Stimulated activated CD4-positive, alpha-beta T cell treated with anti-CD3 and anti-CD28 coated beads, Interleukin-15, amount 100 ng/mL, for 1 hour (primary cell): ENCODE measurements at places on chromosomes 6 and 20.

GRCh38 chr6:35273822-35274559 lies 14.5 kb downstream of the ZNF76 start:
- no peak for DNase-seq

DNA sequence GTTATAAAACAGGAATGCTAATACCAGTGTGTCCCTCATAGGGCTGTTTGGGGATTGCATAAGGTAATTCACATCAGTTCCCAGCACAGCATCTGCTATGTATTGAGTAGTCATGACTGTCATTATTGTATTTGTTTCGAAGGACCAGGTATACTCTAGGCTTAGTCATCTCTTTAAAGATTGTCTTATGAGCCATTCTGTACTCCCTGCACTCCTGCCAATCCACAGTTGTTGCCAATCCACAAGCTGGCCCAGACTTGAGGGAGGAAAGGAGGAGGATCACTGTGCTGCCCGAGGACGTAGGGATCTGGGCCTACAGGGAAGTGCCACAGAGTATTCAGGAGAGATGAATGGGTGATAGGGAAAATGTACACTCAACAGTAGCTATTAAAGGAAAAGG lies 113.0 kb upstream of the TIAM2 start:
- no peak for DNase-seq

DNA sequence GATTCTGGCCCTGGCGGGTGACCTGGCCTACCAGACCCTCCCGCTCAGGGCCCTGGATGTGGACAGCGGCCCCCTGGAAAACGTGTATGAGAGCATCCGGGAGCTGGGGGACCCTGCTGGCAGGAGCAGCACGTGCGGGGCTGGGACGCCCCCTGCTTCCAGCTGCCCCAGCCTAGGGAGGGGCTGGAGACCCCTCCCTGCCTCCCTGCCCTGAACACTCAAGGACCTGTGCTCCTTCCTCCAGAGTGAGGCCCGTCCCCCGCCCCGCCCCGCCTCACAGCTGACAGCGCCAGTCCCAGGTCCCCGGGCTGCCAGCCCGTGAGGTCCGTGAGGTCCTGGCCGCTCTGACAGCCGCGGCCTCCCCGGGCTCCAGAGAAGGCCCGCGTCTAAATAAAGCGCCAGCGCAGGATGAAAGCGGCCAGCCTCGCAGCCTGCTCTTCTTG lies 868 bp upstream of the SLC2A4RG start:
- DNase-seq = no peak

DNA sequence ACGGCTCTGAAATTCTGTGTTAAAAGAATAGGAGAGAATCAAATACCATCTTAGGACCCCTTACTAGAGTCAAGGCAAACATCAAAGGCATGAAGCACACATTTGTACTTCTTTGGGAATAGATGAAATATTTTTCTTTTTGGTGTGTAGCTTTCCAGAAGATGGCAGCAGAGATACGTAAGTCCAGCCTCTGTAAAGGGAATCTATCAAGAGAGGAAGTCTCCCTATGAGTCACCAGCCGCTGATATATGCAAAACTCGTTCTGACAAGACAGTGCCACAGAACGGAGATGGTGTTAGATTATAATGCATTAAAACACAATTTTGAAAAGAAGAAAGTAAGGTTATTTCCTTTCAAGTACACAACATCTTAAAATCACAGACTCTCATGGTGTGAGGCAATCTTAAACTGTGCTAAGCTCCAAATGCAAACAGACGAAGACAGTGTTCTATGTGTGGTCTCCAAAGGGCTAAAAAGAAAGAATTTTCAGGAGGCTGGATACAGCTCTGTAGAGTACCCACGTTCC lies 120.0 kb upstream of the AGPAT4 start:
- DNase-seq = no peak

DNA sequence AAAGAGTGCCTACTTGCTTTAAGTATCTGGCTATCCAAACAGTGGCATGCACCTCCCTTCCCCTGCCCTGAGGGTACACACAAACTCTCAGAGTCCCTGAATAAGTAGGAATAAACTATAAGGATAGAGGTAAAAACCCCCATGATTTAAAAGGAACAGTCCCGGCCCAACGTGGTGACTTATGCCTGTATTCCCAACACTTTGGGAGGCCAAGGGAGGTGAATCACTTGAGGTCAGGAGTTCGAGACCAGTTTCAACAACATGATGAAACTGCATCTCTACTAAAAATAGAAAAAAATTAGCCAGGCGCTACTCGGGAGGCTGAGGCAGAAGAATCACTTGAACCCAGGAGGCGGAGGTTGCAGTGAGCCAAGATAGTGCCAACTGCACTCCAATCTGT lies 22.2 kb downstream of the SAMHD1 start:
- DNase-seq = no peak

GRCh38 chr20:13205425-13205824 lies 15.6 kb upstream of the ISM1 start:
- DNase-seq = no peak

DNA sequence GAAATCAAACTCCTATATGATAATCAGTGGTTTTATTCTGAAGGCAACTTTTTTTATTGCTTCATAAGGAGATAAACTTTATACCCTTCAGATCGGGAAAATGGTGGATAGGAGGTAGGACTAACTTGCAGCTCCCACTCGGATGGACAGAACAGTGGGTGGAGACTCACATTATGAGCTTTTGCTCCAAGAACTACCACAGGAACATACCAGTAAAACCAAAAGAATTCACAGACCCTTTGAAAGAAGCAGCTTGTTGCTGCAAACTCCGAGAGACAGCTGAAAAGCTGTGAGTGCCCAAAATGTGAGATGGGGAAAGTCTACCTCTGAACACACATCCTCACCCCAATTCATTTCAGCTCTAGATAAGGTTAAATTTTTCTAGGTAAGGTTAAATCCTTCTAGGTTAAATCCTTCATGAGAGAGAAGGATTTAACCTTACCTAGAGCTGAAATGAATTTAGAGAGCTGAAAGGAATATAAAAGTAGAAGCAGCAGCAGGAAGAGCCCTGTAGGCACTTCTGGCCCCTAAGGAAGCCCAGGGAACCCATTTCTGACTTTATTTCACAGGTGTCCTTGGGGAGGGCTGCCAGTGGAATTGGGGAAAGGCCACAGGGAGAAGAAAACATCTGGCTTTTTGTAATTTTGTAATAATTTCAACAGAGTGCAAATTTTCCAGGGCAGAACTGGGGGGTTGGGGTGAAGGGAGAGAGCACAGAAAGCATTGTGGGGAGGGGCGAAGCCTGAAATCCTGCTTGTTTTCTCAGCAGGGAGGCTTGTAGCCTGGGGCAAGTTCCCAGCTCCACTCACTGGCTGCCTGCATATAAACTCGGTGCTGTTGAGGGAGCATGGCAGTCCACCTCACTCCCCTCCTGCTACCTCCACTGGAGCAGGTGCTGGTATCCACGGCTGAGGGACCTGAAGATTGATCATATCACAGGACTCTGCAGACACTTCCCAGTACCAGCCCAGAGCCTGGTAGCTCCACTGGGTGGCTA lies 65.9 kb upstream of the HCRTR2 start:
- no peak for DNase-seq

DNA sequence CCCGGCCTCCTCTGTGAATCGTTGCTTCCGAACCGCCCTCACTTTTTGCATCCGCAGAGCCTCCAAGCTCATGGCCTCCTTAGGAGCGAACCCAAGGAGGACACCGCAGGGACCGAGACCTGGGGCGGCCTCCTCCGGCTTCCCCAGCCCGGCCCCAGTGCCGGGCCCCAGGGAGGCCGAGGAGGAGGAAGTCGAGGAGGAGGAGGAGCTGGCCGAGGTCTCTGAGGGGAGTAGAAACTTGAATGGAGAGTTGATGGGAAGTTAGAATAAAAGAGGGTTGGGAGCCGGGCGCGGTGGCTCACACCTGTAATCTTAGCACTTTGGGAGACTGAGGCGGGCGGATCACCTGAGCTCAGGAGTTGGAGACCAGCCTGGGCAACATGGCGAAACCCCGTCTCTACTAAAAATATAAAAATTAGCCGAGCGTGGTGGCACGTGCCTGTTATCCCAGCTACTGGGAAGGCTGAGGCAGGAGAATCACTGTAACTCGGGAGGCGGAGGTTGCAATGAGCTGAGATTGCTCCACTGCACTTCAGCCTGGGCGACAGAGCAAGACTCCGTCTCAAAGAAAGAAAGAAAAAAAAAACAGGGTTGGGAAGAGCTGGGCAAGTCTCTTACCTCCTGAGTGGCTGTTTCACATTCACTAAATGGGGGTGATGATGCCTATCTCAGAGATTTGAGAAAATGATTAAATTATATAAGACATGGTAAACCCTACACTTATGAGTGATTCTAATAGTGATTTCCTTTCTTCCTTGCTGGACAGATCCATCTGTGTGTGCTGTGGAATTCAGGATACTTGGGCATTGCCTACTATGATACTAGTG lies 805 bp downstream of the MSH5 start:
- DNase-seq = no peak

GRCh38 chr6:155247618-155248007 lies 16.2 kb upstream of the CLDN20 start:
- no peak for DNase-seq

DNA sequence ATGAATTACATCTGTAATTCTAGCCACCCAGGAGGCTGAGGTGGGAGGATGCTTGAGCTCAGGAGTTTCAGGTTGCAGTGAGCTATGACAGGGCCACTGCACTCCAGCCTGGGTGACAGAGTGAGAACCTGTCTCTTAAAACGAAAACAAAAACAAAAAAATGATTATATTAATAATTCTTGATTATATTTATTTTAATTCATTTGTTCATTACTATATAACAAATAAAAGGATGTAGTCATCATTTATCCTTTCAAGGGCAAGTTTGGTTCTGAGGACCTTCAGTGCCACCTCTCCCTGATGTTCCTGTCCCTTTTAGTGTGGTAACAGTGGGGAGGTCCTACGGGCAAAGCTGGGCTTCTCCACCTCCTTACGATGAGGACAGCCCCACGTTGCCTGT lies 167.1 kb upstream of the SCGN start:
- DNase-seq = no peak

DNA sequence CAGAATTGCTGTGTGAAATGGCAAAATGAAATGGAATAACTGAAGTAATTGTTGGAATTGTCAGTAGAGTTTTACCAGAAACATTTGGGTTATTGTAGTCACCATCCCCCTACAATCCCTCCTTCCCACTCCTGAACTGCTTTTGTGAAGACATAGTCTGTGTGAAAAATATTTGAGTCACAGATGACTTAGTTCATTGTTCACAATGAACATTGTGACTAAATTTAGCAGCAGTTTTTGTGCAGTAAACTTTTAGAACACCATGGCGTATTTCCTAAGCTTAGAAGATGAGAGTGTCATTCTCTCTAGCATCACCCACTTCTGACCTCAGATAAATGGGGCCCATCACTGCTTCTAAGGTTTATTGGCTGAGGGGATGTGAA lies 11.0 kb downstream of the OTOR start:
- DNase-seq = no peak

DNA sequence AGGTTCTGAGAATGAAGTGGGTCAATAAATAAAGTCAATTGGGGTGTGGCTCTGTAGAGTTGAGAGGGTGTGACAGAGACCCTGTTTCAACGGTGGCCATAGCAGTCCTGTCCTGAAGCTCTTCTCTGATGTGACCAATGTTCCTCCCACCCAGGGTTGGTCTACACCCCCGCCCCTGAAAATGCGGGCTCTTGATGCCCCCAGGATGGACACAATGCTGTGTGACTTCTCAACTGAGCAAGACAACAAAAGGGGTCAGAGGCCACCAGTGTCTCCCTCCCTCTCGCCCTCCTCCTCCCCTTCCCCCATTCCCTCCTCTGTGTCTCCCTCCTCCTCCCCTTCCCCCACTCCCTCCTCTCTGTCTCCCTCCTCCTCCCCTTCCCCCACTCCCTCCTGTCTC lies 41.7 kb upstream of the NXT1 start:
- no peak for DNase-seq

DNA sequence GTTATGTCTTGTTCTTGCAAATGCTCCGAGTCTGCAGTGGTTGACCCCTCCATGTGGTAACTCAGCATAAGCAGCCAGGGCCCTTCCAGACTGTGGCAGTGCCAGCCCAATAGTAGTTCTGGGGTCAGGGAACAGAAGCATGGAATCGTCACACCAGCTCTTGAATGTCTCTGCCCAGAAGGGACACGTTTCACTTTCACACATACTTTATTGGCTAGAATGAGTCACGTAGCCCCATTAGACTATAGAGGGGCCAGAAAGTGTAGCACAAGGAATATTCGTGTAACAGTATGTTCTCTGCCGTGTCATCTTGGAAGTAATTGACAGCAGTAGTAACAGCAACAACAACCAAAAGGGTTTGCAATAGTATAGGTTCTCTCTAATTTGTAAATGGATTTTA lies 254.7 kb downstream of the FARS2 start:
- no peak for DNase-seq

GRCh38 chr20:33812908-33813462 lies 1.8 kb downstream of the CHMP4B start:
- DNase-seq = no peak

DNA sequence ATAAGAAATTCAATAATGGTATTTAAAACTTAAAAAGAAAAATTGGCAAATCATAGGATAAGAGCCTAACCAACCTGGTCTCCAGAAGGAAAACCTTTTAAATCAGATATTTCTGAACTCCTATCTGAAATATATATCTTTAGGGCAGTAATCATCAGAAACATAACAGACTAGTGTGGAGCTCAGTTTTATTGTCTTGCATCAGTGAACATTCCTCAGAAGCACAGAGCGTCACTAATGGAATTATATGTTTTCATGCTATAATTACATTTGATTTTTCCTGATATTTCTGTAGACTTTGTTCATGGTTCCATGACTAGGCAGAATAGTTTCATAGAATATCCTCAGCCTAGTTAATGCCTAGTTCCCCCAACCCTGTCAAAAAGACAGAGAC lies 262.2 kb downstream of the EYA4 start:
- DNase-seq = no peak

GRCh38 chr6:156771047-156771446 lies 6.1 kb upstream of the ARID1B start:
- no peak for DNase-seq

DNA sequence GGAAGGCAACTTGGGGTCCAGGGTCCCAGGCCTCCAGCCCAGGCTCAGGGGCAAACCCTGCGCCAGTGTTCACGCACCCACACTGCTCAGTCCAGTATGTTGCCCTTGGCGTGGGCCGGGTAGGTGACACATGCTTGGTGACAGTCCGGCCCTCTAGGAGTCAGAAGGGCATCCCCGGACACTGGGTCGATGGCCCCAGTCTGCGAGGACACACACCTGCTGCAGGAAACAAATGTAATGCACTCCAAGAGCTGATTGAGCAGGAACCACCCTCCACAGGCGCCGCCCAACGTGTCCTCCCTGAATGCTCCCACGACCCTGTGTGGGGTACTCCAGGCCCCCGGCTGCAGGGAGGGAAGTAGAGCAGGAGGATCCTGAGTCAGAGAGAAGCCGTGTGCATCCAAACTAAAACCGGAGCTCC lies 160.7 kb downstream of the DLL1 start:
- no peak for DNase-seq
